ENCODE measurements at places on chromosomes 4 and X.
A peak's percentile ranks its signal among the peaks of the same experiment; 100 is the strongest.

GRCh38 chrX:37380924-37381323, 31.8 kb downstream of the PRRG1 start:
- peak; percentile 53 for DNase-seq

DNA sequence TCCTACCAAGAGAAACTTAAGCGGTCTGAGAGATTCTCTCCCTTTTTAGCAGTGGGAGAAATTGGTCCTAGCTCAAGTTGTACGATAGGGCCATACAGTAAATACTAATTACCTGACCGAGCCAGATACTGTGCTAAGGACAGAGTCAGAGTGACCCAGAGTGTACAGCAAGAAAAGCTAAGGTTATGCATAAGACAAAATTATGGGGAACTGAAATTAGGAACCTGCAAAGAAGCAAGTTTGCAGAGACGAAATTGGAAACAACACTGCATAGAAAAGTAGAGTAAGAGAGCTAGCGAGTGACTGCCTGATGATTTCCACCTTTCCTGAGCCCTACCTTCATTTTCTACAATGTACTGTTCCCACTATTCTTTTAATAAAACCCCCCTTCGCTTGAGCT, 278.1 kb downstream of the NKX6-1 start:
- DNase-seq, result no peak

GRCh38 chr4:185464183-185464582, 7.3 kb downstream of the CCDC110 start:
- DNase-seq, result no peak

DNA sequence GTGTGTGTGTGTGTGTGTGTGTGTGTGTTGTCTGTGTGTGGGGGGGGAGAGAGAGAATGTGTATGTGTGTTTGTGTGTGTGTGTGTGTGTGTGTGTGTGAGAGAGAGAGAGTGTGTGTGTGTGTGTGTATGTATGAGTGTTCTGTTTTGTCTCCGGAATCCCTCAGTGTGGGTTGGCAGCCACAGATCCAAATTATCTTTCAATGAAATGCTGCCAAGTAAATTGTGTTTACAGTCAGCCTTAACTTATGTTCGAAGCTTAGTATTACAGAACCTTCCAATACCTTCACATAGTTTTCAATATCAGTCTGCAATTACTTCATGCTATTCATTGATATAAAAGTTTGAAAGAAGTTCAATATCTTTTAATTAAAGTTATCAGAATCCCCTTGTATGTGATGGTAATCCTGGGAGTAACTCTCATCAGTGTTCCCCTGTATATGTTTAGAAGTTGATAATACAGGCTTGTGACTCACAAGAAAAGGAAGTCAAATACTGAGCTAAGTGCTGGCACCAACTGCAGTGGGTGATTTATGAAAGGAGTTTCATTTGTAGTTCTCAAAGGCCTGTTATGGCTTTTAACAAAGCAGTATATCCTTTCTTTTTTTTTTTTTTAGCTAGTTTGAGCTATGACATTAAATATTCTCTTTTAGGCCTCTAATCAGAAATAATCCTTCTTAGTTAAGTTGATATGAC, 51.6 kb upstream of the HTR2C start:
- DNase-seq, result no peak
